ENCODE measurements at places on chromosomes 4 and X.
A peak's percentile ranks its signal among the peaks of the same experiment; 100 is the strongest.

DNA sequence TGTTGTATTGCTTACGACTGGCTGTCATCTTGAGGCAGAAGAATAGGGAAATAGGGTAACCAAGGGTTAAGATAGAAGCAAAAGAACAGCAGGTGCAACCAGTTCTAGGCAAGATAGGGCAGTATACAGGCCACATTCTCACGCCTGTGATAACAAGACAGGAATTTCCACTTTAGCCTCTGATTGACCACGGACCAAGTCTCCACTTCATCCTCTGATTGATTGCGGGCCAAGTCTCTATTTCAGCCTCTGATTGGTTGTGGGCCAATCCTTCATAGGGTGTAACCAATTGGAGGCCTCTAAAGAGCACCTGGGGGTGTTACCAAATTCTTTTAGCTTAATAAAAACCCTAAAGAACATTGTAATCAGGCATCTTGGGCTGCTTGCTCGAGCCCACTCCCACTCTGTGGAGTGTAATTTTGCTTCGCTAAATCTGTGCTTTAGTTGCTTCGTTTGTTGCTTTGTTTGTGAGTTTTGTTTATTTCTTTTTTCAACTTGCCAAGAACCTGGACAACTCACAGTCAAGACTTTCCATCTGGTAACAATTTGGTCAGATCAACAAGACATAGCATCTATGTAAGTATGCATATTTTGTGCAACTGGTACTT lies 8.7 kb upstream of the TBC1D9 start:
- DNase-seq = no peak

DNA sequence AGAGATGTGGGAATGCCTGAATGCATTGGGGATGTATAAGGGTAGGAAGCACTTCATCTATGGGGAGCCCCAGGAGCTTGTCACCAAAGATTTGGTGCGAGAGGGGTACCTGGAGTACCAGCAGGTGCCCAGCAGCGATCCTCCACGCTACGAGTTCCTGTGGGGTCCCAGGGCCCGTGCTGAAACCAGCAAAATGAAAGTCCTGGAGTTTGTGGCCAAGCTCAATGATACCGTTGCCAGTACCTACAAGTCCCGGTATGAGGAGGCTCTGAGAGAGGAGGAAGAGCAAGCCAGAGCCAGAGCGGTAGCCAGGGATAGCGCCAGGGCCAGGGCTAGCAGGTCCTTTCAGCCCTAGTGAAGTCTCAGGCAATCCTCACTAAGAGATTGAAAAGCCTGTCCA lies 3.8 kb downstream of the MAGEB17 start:
- DNase-seq = no peak

DNA sequence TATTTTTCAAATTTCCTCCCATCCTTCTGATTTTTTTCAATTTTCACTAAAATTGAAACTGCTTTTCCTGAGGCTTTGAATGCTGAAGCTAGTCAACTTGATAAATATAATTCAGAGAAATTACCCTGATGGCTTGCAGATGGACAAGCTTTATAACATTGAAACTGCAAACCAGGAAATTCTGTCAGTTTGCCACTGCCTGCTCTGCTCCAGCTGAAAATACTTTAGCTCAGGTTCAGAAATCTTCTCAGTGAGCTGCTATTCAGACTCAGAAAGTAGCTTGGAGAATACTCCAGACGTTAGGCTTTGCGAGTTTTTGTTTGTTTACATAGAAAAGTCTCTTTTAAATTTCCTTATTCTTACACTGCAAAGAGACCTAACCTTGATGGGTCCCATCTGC lies 1574.7 kb downstream of the STIM2 start:
- DNase-seq = no peak

DNA sequence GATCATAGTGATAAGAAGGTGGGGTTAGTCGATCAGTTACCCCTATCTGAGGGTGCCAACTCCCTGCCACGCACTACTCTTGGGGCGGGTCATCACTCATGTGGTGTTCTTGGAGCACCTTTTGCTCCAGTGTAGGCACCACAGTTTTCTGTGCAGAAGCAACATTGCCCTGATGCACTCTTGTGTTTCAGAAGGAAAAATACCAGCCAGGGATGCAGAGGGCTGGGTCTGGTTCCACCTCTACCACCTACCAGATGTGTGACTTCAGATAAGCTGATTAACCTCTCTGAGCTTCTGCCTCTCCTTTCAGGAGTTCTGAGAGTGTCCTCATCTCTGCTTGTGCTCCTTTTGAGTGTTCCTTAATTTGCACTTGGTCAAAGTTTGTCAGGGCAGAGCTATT lies 29.9 kb upstream of the PROM1 start:
- no peak for DNase-seq

GRCh38 chrX:572538-573124 lies 58.0 kb upstream of the SHOX start:
- no peak for DNase-seq

DNA sequence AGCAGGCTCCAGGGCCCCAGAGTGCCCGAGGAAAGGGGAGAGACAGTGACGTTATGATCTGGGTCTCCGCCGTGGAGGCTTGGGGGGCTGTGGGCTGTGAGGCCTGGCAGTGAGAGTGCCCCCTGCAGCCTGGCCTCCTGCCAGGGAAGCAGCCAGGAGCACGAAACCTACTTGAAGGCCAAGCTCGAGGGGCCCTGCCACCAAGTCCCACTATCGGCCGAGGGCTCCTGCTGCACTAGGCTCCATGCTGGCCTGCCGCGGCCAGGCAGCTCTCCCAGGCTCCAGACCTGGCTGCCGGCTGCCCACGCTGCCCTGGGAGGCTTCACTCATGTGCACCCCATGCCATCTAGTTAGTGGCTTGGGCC lies 18.7 kb downstream of the FLNA start:
- no peak for DNase-seq

DNA sequence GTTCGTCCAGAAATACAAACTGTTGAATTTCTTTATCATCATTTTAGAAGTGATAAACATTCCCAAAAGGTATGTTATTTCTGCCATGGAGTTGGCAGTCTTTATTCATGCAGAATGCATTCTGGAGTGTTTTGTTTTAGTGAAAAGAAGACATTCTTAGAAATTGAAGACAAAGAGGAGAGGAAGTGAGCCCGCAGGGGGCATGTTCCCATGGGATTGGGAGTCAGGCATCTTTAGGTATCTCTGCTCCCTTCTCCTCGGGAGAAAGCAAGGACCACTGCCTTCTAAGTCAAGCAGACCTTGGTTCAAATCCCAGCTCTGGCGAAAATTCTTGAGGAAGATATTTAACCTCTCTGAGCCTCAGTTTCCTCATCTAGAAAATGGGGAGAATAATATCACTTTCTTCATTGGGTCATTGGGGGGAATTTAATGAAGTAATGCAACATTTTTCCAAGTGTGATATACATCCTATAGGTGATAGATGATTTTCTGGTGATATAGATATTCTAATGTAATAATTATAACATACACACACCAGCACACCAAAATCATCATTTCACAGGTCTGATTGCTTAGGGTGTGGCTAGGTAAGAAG lies 26.5 kb upstream of the CHRNA9 start:
- DNase-seq = no peak

GRCh38 chrX:80354966-80355465 lies 65.2 kb upstream of the TENT5D start:
- DNase-seq = no peak

DNA sequence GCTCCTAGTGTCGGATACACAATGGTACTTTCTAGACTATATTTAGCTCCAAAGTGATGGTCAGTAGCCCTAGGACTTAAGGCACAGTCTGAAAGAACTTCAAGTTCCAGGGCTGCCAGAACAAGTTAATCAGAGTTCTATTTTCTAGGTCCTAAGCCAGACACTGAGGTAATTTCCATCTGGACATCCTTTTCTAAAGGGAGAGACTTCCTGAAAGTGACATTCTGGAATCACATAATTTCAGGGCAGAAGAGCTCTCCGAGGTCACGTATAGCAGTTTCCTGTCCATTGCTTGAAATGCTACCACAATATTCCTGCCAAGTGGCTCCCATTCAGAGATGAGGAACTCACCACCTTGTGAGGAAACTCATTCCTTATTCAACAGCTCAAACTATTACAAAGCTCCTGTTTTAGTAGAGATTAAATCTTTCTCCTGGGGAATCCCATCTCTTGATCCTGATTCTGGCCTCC lies 117.9 kb downstream of the COL25A1 start:
- DNase-seq = no peak

GRCh38 chrX:138018145-138018799 lies 452.3 kb downstream of the ZIC3 start:
- no peak for DNase-seq

- DNase-seq = no peak
Observed at GRCh38 chrX:122218666-122219065, 965.4 kb upstream of the GRIA3 start.

- no peak for DNase-seq
Observed at GRCh38 chr4:6250984-6251295, 18.7 kb upstream of the WFS1 start.

DNA sequence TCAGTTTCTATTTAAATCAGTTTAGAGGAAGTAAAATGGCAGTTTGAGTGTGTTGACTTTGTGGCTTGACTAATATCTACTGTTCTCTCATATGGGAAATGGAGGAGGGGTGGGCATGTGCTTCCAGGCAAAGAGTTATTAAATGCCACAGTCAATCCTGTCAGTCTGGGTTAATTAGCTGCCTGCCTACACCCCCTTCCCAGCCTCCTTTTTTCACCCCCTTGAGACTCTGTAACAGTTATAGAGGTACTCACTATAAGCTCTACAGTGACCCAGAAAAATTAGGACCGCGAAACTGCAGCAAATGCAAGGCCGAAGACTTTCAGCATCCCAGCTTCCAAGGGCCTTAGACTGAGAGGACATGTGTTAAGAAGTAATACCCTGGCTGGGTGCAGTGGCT lies 165.2 kb downstream of the CORIN start:
- no peak for DNase-seq

GRCh38 chr4:186946136-186946535 lies 222.5 kb upstream of the FAT1 start:
- no peak for DNase-seq

- no peak for DNase-seq
Observed at GRCh38 chr4:132297346-132297745, 851.7 kb upstream of the PCDH10 start.

DNA sequence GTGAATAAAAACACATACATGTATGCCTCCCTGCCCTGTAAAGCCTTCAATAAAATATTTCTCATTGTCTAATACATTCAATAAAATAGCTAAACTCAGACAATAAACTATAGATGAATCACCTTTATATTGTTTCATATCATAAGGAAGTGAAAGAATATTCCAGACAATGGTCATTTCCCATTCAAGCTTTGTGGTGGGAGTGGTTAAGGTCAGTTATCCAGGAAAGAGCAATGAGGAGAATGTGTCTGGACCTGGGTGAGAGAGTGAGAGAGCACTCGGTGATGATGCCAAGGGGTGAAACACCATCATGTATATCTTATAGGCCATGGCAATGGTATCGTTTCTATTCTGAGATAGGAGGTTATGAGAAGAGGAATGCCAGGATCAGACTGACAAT lies 197.8 kb downstream of the PDHA2 start:
- DNase-seq = no peak

DNA sequence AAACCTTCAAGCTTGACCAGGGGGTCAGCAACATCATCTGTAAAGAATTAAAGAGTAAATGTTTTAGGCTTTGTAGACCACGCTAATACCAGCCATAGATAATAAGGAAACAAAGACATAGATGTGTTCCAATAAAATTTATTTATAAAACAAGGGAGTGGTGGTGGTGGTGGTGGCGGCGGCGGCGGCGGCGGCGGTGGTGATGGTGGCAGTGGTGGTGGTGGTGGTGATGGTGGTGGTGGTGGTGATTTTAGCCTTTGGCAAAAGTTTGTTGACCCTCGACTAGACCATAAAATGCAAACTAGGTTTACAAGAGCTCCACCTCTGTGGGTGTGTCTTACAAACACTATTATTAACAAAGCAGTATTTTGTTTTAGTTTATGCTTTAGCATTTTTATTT lies 222.3 kb upstream of the SPOCK3 start:
- no peak for DNase-seq

DNA sequence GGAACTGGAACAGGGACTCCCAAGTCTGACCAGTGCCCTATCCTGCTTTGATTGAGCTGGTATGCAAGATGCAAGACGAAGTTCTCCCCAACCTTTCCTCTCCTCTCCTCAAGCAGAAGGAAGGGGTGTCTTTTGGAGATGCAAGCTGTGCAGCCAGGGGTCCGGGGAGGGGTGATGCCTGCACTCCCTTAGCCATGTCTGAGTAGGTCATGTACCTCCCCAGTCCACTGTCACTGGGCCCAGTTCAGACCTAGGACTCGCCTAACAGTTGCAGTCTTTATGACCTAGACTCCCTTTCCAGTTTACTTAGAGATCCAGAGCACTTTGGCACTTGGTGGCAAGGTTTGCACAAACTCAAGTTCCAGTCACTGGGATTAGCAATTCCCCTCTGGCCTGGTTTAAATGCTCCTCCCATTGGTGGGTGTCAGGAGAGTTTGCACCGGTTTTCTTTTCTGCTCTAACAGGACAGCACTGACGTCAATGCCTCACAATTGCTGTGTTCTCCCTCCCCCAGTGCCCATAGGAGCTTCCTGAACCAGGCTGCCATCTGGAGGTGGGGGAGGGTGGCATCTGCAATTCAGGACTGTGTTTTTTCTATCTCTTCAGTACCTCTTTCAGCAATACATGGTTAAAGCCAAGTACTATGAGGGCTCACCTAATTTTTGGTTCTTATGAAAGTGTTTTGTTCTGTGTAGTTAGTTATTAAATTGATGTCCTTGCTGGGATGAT lies 782.2 kb downstream of the ARAP2 start:
- no peak for DNase-seq

GRCh38 chrX:97021680-97022079 lies 138.0 kb downstream of the RPA4 start:
- DNase-seq = no peak

- DNase-seq = no peak
Observed at GRCh38 chr4:1018147-1019020, 7.0 kb downstream of the FGFRL1 start.

DNA sequence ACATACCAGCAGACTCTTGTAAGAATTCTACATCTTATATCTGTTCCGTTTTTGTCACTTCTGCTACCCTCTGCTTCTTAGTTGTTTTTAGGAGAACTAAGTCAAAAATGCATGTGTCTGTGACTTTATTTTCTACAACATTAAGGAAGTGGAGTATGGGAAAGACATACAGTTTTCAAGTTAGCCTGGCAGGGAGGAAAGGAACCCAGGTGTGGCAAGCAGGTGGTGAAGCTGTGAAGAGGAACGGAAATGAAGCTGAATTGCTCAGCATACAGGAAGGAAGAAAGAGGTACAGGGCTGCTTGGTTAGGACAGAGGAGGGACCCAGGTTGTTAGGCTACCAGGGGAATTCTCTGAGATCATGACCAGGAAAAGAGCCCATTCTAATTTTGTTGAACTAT lies 9.4 kb downstream of the GPRIN3 start:
- peak; percentile 82 for DNase-seq

- DNase-seq = no peak
Observed at GRCh38 chrX:17592117-17592516, 145.2 kb upstream of the SCML1 start.

- no peak for DNase-seq
Observed at GRCh38 chr4:186596850-186597390, 41.6 kb upstream of the MTNR1A start.

Measured in CD4-positive, alpha-beta T cell treated with Interleukin-4 for 1 hour (primary cell).